Posterior vena cava (tissue), 2 donors: ENCODE measurements at places on chromosomes 4 and X.

GRCh38 chrX:129931411-129932015 lies 25.5 kb downstream of the UTP14A start:
- DNase-seq: peak; percentile 97

DNA sequence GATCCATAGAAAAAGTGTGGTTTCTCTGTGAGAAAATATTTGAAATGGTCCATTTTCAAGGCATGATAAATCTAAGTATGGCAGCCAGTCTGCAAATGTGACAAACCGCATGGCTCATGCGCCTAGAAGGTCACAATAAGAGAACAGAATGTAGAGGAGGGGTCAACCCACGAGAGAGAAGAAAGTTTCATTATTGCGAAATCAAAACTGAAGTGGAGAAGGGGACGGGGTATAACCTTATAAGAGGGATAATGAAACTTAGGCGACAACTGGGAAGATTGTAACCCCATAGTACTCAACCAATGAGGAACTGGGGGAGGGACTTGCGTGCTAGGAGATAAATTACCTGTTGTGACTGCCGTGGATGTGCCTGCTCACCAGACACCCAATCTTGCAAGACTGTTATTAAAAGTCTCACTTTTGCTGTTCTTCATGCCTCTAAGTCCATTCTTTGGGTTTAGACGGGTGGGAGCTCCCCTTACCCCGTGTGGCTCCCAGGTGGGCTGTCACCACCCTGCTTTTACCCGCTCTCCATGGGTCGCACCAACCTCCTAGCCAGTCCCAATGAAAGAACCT lies 21.3 kb upstream of the ZCCHC4 start:
- DNase-seq: no peak

GRCh38 chr4:67685532-67685859 lies 15.5 kb downstream of the UBA6 start:
- no peak for DNase-seq

DNA sequence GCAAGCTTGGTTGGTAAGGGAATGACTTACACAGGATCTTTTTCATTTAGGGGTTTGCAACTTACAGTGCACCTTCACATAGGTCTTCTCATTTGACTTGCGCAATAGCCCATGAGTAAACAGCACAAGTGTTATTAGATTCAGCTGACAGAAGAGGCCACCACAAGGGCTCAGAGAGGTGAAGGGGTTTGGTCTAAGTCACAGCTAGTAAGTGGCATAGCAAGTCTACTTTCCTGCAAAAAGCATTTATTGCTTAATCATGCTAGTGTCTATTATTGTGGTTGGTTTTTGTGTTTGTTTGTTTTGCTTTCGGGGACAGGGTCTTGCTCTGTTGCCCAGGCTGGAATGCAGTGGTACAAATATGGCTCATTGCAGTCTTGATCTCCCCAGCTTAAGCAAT lies 83.3 kb downstream of the SPRY1 start:
- no peak for DNase-seq

- no peak for DNase-seq
These were observed 43.7 kb downstream of the MAGEB16 start for GRCh38 chrX:35841872-35842271.

GRCh38 chrX:133838761-133839676 lies 146.4 kb downstream of the GPC3 start:
- DNase-seq: no peak
